ENCODE measurements at places on chromosomes 2 and 18.
A peak's percentile ranks its signal among the peaks of the same experiment; 100 is the strongest.

GRCh38 chr2:190582736-190583506 is 48.4 kb upstream of the NEMP2 start:
- DNase-seq: no peak

DNA sequence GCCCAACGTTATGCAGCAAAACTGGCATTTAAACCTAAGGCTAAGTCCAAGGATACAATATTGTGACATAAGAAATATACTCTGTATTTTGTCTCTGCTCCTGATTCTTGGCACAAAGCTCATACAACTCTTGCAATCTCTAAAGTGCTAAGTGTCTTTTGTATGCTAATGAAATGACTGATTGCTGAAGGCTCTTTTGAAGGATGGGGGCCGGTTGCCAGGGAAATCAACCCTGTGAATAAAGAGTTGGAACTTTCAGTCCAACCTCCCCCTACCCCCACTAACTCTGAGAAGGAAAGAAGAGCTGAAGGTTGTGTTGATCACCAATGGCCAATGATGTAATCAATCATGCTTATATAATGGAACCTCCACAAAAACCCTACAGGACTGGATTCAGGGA is 40.3 kb downstream of the SESTD1 start:
- DNase-seq: no peak

- no peak for DNase-seq
These were observed 286.5 kb downstream of the THSD7B start for GRCh38 chr2:137051778-137052398.

GRCh38 chr2:37391711-37392110 is 47.3 kb downstream of the QPCT start:
- DNase-seq: no peak

GRCh38 chr18:22230471-22230945 is 61.1 kb downstream of the GATA6 start:
- no peak for DNase-seq

DNA sequence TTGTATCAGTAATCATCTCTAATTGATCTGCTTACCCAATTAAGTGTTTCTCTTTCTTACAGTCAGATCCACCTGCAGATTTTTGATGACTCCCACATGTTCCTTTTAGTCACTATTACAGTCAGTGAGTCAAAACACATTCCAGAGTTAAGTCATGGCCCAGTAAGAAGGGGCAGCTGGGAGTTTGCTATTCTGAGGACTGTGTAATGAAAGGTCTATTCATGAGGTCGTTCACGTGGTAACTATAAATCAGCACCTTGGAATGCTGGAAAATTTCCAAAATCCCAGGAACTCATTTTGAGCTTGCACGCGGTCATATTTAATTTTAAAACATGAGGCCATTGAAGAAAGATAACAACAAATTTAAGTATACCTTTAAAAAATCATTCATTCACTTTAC is 252.5 kb downstream of the XIRP2 start:
- no peak for DNase-seq

- DNase-seq: no peak
These were observed 126.2 kb upstream of the ZNF516 start for GRCh38 chr18:76621226-76621625.

GRCh38 chr2:133422931-133423351 is 145.3 kb downstream of the NCKAP5 start:
- DNase-seq: no peak

- peak; percentile 45 for DNase-seq
These were observed 1.0 kb downstream of the EPHA4 start for GRCh38 chr2:221571025-221571550.

GRCh38 chr18:1865869-1866268 is 705.4 kb downstream of the METTL4 start:
- no peak for DNase-seq

DNA sequence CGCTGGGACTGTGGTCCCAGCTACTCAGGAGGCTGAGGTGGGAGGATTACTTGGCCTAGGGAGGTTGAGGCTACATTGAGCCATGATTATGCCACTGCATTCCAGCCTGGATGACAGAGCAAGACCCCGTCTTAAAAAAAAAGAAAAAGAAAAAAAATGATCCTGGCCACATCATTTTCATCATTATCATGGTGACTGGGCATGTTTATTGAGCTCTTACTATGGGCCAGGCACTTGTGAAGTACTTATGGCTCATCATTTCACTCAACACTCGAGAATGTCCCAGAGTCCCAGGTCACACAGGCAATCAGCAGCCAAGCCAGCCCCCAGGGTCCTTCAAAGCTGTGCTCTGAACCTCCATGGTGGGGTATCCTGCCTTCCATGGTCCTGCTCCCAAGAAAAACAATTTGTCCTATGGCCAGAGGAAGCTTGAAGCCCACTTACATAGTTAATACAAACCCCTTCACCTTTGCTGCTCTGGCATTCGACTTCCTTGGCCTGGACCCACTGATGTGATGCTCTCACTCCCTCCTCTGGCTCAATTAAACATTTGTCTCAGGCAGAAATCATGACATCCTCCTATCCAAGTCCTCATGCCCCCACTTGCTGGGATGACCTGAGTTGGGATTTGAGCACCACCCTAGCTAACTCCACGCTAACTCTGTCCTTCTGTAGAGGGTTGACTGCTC is 3.8 kb upstream of the CNNM4 start:
- DNase-seq: no peak

- no peak for DNase-seq
These were observed 61.0 kb upstream of the NFE2L2 start for GRCh38 chr2:177325554-177325953.

DNA sequence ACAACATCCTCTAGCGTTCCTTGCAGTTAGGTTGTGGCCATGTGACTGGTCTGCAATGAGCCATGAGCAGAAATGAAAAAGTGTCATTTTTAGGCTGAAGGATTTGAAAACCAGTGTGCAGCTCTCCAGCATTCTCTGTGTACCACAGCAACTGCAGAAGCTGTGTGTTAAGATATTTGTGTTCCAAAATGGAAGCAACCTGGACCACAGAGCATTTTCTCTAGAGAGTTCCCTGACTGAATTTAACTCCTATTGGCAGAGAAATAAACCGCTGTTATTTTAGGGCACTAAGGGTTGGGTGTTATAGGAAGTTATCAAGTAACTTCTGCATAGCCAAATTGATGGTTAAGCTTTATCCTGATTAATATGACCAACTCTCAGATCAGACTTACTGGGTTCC is 257.2 kb upstream of the THUMPD2 start:
- no peak for DNase-seq

- DNase-seq: peak; percentile 34
These were observed 21.7 kb downstream of the BIN1 start for GRCh38 chr2:127085317-127085681.

DNA sequence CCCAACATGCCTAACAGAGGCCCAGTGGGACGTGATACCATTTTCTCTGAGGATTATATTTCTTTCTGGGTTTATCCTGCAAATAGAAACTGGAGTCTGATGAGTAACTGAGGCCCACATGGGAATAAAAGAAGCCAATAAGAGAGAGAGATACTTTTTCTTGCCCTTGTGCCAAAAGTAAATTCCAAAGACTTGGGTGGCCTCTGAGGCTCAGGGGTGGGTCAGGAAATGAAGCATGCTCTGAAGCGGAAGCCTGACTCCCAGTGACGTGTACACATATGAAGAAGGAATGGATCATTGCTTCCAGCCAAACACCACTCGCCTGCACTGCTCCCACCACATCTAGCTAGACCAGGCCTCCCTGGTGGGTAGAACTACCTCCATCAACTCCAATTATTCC is 273.6 kb upstream of the NCKAP5 start:
- no peak for DNase-seq

DNA sequence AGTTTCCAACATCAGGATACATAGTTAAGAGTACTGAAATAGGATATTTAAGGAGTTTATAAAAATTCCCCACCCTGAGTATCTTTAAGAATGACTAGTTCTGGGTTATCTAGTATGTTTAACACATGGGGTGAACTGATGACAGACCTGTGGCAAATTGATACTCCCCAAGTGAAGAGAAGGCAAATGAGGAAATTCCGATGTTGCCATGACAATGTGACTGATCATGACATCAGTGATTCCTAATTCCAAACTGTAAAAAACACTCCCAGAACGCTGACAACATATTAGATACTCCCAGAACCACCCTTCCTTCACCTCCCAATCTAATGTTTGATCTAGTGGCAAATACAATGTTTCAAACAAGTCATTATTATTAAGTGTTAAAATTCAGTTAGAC is 77.6 kb downstream of the RBMS1 start:
- no peak for DNase-seq

DNA sequence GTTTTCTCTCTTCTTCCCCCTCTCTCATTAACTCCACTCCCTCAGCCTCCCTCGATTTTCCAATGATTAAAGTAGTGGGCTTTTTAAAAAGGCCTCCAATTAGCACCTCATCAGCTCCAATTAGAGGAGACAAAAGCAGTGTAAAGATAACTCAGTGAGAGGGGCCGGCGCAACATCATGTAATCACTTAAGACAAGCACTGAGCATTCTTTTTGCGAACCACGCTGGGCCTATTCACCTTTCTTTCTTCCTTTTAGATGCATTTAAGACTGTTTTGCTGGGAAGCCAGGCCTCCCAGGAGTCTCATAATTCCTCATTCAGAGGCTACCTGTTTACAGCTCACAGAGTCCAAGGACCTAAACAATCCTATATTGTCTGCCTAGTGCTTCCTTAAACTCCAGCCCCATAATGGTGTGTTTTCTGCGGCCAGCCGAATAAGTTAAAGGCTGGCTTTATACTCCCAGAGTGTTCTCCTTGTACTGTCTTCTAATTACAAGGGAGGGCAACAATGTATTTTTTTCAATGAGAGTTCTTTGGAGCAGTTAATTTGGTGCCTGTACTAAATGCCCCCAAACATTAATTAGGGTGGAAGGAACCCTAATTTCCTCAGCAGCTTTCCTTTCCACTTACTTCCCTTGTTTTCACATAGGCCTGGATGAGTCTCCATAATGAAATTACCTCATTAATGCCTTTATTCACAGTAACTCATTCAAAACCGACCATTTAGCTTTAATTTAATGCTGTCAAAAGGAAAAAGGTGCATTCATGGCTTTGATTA is 28.0 kb upstream of the LMAN1 start:
- DNase-seq: no peak

- DNase-seq: no peak
These were observed 27.3 kb upstream of the EVA1A start for GRCh38 chr2:75587954-75588587.

DNA sequence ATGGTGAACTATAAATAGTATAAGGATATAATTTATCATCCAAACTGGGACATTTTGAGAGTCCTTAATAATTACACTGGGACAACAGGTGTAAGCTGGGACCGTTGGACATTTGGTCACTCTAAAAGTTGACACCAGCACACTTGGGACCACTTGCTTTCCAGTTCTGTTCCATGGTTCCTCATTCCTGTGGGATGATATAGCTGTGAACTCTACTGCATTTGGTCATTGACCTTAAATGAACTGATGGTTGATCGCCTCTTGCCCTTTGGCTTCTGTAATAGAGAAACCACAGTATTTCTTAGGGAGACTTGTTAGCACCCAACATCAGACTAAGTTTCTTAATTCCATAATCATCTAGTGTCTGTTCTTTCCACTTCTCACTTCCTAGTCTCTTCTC is 46.7 kb downstream of the EML6 start:
- no peak for DNase-seq

GRCh38 chr2:167028503-167028902 is 140.2 kb downstream of the XIRP2 start:
- DNase-seq: no peak

- DNase-seq: peak; percentile 87
These were observed 1.3 kb downstream of the BCL2L11 start for GRCh38 chr2:111121828-111122630.

DNA sequence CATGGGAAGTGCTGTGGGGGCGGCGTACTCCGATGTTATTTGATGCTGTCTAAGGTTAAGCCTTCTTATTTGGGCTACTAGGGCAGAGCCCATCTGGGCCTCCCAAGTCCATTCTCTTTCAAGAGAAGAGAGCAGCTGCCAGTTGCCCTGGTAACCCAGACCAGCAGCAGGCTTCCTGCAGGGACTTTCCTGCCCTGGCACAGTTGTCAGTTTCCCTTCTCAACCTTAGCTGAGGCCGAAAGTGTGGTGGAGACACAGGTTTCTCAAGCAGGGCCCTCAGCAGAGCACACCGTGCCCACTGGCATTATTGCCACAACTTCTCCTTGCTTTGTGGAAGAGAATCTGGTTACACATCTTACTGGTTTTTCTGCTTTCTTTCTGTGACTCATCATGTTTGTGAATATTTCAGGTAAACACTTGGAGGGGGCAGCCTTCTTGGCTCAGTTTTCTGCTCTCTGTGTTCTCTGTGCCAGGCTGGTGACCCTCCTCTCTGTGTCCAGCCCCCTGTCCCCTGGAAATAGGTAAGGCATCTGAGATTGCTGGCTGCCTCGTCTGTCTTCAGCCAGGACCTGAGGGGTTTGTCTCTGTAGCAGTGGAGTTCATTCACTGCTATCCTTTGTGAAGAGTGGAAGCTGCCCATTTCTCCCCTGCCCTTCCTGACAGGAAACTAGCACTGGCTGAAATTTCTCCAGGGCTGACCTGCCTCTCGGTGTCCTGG is 111.0 kb downstream of the B3GNT2 start:
- DNase-seq: peak; percentile 73

DNA sequence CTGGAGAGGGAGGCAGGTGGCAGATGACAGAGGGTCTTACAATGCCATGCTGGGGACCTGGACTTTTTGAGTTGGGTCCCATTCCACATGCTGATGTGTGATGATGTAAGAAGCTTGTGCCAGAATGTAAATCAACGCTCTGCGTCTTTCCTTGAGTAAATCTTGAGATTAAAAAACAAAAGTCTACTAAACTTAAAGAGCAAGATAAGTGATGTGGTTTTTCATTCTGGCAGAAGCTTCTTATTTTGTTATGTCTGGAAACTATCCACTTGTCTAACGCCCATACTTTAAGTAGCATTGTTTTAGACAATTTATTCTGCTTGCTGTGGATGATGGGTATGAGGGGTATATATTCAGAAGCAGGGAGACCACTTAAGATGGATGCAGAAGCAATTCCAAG is 94.5 kb downstream of the KCNS3 start:
- DNase-seq: no peak

DNA sequence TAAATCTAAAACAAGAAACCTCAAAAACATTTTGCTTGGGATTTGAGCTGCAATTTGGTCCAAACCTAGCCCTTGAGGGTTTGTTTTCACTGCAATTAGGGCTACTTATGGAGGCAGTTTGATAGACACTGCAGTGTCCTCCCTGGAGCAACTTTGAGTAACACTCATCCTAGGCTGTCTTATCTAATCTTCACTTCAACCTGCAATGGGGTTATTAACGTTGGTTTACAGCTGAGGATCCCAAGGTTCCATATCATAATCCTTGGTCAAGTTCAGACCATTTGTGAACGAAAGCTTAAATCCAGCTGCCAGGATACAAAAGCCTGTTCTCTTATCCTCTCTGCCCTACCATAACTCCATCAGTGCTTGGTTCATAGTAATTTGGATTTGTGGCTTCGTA is 2.5 kb downstream of the ANXA4 start:
- no peak for DNase-seq

All from activated CD4-positive, alpha-beta memory T cell treated with anti-CD3 and anti-CD28 coated beads for 36 hours (primary cell).